ENCODE measurements at places on chromosomes 2 and 18.

DNA sequence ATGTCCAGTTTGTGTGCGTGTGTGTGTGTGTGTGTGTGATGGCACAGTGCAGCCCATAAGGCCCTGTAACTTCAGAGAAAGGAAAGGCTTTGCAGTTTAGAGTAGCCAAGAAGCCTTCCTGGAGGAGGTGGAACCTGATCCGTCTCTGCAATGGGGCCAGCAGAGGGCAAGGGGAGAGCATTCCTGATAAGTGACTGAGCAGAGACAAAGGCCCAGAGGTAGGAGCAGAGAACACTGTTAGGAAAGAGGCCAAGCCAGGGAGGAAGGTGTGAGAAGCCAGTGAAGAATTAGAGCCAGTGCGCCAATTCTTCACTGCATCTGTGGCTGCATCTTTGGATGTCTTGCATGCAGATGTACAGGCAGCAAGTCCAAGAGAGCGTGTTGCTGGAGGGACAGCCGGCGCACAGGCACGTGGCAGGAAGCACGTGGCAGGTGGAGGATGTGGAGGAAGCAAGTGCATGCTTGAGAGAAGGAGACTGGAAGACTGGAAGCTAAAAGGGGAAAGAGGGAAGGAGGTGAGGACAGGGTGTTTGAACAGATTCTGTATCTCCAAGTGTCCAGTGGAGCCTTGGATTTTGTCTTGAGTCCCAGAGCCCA is 196.3 kb downstream of the CTIF start:
- DNase-seq = no peak

DNA sequence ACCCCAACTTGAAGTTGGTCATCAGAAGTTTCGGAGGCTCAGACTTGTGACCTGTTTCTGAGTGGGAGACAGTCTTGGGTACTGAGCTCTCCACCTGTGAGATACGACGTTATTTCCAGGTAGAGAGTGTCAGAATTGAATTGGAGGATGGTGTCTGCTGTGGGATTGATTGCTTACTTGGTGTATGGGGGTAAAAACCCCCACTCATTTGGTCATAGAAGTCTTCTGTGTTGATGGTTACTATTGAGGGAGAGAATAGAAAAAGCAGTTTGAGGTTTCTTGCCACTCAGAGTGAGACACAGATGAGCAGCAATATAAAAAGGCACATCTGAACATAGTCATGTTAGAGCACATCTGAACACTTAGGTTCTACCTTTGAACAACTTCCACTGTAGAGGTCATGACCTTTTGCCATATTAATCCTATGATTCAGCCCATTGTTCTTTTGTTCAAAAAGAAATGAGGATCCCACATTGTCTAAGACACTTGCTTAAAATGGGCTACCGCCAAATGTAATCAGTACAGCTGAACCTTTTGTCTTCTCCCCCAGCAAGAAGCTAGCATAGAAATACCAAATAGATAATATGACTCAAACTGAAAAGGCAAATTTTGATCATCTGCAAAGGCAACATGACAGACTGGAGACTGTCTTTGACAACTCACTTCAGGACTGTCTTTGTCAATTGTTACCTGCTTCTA is 73.3 kb downstream of the NAB1 start:
- no peak for DNase-seq

DNA sequence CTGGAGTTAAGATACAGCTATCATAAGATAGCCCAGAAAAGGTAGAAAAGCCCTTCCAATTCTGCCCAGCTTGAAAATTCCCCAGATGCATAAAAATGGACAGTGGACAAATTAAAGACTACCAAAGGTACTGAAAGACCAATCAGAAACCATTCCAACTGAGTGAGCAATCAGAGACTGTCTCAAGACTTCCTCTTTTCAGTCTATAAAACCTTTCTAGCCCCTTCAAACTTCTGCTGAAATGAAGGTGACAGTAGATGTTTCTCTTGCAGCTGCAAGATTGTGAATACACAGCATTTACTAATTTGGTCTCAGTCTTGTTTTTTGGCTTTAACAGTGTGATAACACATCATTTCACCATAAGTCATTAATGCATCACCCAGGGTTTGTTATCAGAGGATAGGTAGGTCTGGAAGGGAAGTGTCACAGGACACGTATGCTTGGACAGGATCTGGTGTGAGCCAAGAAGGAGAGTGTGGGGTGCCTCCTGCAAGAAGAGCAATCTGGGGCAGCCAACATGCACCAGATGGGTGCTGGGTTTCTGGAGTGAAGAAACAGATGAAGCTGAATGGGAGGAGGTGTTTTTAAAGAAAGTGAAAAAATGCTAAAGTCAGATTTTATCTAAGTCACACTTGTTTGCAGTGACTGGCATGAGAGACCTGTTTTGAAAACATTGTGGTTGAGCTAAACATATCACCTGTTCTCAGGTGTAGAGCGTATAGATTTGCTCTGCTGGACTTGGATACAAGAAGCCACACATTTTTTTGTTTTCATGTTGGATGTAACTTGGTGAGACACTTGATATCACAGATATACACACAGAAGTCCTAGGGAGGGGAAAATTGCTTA is 75.3 kb upstream of the DDX18 start:
- DNase-seq = no peak

DNA sequence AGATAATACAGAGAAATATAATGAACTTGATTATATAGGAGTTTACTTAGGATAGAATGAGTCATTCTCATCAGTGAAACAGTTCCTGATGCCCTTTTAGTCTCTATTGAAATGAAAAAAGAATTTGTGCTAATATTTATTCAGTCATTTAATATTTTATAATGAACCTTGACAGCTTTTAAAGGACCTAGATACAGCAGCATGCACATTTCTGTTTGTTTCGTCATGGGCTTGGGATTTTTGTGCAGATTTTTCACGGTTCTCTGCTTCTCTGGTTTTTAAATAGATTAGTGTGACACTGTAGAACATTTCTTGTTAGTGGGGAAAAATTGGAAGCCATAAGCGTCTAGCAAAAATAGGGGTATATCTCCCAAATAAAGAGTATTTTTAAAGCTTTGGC is 60.7 kb downstream of the NABP1 start:
- no peak for DNase-seq

DNA sequence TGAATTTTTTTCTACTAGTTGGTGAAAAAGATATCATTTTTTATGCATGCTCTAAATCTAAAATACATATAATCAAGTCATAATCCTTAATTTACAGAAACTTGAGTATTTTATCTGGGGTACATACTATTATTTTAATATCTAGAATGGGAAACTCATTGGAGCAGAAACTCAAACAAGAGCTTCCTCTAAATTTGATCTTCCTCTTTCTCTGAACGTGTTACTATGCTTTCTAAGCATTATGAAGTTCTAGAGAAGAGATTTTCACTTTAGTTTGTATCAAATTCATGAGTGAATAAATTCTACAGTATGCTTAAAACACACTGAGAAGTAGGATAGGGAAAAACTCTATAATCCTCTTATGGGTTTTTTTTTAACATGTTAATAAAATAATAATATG is 20.6 kb upstream of the SLC38A11 start:
- no peak for DNase-seq

DNA sequence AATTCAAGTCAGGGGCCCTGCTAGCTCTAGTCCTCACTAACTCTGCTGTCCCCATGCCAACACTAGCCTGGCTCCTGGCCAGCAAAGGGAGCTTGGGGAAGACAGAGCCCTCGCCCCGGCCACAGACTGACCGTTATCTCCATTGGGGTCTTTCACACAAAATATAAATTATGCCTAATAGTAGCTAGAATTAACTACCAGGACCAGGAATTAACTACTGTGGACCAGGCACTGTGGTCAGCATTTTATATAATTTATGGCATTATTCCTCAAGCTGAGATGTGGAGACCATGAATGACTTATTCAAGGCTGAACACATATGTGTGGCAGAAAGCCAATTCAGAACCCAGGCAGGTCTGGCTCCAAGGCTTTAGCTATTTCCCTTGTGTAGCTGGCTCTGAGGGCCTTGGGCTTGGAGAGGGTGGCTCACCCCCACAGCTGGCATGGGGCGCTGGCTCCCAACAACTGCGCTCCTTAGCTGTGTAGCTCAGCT is 49.2 kb downstream of the CELF4 start:
- DNase-seq = no peak

- DNase-seq = no peak
Observed at GRCh38 chr2:45288532-45289417, 279.5 kb upstream of the SIX2 start.

GRCh38 chr2:229675569-229675968 is 38.8 kb downstream of the DNER start:
- DNase-seq = no peak

- DNase-seq = peak; percentile 96
Observed at GRCh38 chr2:189674374-189675112, at the start of gene ANKAR. TSS of gene ANKAR (plus strand) at chr2:189674670. CDS start at chr2:189676491, 1,821 bp downstream.

DNA sequence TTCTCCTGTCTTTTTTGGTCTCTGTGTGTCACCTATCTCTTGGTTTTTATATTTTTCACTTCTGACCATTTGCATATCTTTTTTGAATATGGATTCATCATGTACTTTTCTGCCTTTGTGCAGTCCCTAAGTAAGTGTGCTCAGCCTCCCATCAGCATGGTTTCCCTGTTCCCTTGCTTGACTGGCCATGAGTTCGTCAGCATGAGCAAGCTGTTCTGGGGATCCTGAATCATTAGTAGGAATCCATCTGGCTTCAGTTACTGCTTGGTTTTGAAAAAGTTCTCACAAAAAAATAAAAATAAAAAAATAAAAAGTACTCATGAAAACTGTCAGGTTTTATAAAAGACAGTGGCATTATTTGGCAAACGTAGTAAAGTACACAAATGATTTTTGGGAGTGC is 144.1 kb downstream of the NCOA1 start:
- no peak for DNase-seq

GRCh38 chr2:97701186-97701585 is 12.2 kb upstream of the ZAP70 start:
- no peak for DNase-seq

GRCh38 chr2:15579641-15580040 is 12.0 kb upstream of the DDX1 start:
- no peak for DNase-seq

DNA sequence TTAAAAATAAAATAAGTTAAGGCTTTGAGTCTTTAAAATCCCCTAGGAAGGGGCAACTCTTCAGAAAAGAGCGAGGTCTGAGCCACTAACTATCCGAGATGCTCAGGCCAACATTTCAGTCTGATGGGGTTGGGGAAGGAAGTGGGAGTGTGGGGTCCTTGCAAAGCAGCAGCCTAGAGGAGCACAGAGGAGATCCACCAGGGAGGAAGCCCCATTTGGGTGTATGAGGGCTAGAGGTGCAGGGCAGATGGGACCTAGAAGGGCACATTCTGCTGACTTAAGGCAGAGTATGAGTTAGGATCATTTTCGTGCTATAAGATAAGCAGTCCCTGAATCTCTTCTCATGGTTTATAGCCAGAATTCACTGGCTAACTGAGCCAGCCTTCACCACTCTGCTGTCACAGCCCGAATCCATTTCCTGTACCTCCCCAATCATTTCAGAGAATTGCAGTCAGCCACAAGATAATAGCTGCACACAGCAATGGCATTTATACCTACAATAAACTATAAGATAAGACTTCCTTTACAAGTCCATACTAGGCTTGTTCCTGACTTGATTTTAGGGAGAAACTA is 37.0 kb downstream of the MRPL30 start:
- DNase-seq = no peak

GRCh38 chr2:95728878-95729596 is 137.2 kb downstream of the TRIM43 start:
- DNase-seq = peak; percentile 74

DNA sequence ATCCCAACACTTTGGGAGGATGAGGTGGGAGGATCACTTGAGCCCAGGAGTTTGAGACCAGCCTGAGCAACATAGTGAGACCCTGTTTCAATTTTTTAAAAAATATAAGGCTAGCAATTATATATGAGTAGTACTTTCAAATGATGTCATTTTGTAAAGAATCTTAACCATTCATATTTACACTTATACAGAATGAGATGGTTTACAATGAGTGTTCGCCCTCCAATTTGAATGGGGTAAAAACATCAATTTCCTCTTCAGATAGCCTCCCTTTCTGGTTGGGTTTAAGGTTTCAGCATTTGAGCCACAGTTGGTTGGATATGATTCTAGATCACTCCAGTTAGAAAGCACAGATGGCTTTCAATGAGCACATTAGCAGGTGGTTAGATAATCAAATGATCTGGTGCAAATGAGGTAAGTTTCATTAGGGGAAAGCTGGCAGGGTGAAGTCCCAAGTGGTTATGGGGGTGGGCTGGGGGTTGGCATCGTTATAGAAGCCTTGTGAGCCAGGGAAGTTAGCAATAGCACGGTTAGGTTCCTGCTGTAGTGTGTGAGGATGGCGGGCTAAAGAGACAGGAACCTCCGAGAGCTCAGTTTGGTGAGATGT is 63.9 kb downstream of the TRPM8 start:
- DNase-seq = no peak

DNA sequence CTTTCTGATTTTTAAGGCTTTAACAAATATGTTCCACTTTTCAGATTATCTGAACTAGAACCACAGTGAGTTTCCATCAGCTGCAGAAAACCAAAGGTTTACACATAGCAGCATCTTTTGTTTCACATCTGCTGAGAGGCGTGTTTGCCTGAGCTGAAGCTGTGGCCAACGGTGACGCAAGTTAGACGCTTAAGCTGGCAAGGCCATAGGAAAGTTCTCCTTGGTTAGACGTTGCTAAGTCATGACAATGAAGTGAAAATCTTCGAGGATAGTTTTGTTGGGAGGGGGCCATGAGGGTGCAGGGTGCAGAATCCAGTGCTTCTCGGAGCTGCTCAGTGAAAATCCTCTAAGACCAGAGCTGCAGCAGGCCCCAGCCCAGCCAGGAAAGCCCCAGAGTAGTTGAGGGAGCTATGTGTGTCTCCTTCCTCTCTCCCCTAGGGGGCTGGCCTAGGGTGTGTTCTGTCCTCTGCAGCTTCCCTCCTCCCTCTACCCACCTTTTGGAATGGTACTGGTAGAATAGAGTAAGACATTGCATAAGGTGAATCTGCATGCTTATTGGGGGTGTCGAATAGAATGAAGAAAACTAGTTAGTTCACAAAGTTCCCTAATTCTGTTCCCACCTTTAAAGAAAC is 105.4 kb downstream of the FHOD3 start:
- no peak for DNase-seq

DNA sequence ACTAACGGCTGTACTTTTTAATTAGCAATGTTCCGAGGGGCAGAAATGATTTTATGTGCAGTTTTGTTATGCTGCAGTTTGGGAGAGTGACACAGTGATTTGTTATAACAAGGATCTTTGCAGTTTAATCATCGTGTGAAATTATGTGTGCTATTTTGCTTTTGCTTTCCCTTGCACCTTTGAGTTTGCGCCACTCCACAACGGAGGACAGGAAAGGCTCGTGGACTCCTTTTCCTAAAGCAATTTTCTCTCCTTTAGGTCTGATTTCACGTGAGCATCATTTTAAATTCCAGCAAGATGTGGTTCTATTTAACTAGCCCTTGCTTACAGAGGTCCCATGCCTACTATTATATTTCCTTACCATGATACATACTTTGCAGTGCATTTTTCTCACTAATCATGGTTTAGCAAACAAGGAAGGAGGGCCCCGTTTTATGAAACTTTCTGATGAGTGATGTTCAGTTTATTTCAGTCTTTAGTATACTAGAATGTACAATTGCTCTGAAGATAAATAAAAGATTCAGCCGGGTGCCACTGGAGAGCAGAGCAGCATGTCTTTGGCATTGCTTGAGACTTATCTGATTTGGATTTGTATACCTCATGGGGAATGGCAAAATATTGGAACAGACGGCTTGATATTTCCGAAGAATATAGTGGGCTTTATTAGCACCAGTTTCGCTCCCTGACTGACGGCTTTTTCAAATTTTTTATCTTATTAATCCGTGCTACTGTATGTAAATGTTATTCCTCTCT is 528.2 kb upstream of the FANCL start:
- no peak for DNase-seq

GRCh38 chr18:25067275-25068025 is 284.5 kb downstream of the ZNF521 start:
- DNase-seq = no peak

Measured in posterior cingulate gyrus (tissue), 11 donors.